WTC11 (cell line): ENCODE measurements at places on chromosomes 7 and 10.
A peak's percentile ranks its signal among the peaks of the same experiment; 100 is the strongest.

- DNase-seq = no peak
These were observed 519.6 kb downstream of the REEP3 start for GRCh38 chr10:64040781-64041180.

DNA sequence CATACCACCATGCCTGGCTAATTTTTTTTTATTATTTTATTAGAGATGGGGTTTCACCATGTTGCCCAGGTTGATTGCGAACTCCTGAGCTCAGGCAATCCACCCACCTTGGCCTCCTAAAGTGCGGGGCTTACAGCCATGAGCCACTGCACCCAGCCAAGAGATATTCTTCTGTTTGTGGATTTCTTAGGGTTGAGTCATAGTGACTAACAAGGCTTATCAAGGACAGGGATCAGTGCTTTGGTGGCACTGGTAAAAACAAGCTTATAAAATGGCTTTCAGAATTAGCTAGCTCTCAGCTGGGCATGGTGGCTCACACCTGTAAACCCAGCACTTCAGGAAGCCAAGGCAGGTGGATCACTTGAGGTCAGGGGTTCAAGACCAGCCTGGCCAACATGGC is 122.4 kb downstream of the ZNF248 start:
- no peak for DNase-seq

DNA sequence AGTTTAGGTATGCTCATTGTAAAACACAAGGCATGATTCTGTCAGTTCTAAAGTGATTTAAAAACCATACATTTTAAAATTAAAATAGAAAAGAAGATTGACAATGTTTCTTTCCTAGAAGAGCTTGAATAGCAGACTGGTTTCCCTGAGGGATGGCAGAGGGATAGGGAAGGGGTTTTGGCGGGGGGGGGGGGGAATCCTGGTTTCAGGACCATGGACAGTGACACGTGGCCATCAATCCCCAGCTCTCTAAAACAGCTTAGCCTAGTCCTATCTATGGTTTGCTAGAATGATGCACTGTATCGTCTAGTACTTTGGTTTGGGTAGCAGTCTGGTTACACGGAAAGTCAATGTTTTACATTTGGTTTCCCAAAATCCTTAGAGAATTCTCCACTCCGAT is 88.7 kb downstream of the PHYHIPL start:
- no peak for DNase-seq

DNA sequence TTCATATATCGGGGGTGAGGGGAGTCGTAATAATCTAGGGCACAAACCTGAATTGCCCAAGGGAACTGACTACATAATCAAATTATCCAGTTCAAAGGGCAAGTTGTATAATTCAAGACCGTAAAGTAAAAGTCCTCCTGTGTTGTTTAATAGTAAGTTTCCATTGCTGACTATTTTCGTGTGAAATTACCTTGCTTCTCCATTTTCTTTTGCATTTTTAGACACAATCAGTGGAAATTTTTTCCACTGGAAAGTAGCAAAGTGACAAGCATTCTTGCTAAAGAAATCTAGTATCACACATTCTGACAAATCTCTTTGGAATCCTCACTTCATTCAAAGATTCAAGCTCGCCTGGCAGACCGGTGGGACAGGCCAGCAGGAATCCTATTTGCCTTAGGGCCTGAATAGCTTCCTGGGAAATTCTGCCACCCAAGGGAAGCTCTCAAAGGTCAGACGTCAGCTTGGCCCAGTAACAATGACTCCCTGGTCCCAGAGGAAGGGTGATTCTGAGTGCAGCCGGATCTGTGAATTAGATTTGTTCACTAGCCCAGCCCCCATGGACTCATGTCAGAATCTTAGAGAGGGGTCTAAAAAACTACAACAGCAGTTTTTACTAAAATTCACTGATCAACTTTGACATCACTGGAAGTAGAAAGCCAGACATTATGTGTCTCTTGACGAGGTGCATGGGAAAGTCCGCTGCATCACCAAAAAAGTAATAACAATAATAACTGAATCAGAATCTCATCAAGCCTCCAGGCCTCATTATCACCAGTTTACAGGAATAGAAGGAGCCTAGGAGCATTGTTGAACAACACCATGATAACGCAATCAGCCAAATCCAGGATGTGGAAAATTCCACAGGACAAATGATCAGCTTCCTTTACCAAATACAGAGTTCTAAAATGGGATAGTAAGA is 161.0 kb downstream of the SKIDA1 start:
- peak; percentile 57 for DNase-seq

GRCh38 chr10:121464517-121464916 is 133.7 kb downstream of the FGFR2 start:
- DNase-seq = no peak

- DNase-seq = peak; percentile 82
These were observed 23.7 kb downstream of the SRRM3 start for GRCh38 chr7:76225379-76225778.

DNA sequence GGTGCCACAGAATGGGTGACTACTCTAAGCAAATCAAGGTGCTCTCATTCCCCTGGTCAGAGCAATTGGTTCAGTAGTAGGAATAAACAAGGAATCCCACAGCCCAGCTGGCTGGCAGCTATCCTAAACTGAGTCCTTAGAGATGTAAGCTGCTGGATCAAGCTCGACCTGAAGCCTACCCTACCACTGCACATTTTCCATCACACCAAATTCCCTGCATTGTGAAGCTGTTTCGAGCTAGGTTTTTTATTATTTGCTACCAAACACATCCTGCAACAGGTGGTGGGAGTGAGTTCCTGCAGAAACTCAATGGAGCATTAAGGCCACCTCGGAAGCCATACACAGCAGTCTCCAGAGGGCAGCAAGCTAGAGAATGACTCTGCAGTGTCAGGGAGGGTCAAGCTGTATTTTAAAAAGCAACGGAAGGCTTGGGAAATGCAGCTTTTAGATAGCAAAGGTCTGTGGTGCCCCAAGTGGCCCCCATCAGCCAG is 33.7 kb upstream of the TNRC18 start:
- no peak for DNase-seq

- no peak for DNase-seq
These were observed 734.0 kb upstream of the ANKRD30A start for GRCh38 chr10:36391405-36391804.

DNA sequence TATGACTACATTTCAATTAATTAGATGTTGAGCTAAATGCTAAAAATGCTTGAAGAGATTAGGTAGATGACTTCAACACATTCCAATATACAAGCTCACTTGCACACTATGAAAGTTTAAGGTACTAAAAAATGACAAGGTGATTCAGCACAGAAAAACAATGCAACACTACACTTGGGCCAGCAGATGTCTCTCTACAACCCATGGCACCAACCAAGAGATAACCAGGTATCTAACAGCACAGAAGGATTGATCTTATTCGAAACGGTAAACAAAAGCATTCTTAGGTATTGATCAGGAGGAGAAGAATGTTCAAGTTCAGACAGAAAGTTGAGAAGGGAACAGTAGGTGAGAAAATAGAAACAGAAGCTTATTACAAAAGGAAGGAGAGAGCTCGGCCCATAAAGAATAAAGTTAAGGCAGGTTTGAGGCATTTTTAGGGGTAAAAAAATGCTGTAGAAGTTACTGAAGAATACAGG is 248.2 kb upstream of the KLF14 start:
- no peak for DNase-seq

GRCh38 chr10:112951359-112952281 is 1.6 kb downstream of the TCF7L2 start:
- peak; percentile 61 for DNase-seq

GRCh38 chr7:20927976-20928375 is 141.3 kb upstream of the SP8 start:
- DNase-seq = no peak

DNA sequence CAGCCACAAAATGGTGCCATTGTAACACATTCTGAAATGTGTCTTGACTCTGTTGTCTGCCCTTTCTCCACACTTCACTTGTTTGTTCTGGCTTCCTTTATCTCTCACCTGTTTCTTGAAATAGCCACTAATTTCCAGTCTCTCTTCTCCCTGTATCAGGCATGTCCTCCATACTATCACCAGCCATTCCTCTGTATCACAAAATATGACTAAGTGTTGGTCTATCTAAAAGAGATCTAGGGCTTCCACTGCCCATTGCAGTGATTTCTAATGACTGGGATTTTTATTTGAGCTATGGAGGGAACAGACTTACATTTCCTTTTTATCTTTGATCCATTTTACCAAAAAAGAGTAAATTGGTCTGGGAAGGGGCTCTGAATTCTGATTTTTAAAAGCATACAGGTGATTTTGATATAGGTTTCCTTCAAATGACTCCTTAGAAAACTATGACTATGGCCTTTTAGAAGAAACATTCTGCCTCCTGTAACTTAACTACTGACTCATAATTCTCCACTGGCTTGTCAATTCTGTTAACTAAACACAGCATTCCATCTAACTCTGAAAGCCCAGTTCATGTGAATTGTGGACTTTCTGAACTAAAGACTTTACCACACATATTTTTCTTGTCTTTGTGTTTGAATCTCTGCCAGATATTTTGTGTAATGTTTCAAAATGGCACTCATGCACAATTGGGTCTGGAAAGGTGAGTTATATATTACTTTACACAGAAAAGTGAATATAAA is 1121.4 kb downstream of the XPNPEP1 start:
- no peak for DNase-seq
